ENCODE measurements at places on chromosomes 4 and X.

DNA sequence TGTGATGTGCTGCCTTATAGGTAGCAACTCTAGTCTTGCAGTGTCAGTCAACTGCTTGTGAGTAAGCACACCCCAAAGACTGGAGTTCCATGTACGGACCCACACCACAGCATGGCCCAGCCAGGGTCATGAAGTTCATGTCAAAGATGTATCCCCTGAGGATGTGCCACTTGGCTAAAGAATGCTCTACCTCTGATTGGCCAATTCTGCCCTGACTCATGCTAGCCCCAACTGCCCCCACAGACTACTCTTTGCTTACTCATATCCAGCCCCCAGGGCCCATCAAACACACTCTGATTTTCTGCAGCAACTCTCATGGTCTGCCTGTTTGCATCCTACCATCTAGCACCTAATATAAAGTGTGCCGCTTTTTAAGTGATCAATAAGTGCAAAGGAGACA lies 62.5 kb downstream of the CHRDL1 start:
- peak; percentile 1 for DNase-seq

- DNase-seq = no peak
Measured at GRCh38 chr4:110634350-110635162, 11.7 kb upstream of the PITX2 start.

- no peak for DNase-seq
Measured at GRCh38 chrX:70445951-70446350, 1.3 kb downstream of the DLG3 start.

- peak; percentile 12 for DNase-seq
Measured at GRCh38 chrX:39677978-39678791, 419.6 kb downstream of the BCOR start.

DNA sequence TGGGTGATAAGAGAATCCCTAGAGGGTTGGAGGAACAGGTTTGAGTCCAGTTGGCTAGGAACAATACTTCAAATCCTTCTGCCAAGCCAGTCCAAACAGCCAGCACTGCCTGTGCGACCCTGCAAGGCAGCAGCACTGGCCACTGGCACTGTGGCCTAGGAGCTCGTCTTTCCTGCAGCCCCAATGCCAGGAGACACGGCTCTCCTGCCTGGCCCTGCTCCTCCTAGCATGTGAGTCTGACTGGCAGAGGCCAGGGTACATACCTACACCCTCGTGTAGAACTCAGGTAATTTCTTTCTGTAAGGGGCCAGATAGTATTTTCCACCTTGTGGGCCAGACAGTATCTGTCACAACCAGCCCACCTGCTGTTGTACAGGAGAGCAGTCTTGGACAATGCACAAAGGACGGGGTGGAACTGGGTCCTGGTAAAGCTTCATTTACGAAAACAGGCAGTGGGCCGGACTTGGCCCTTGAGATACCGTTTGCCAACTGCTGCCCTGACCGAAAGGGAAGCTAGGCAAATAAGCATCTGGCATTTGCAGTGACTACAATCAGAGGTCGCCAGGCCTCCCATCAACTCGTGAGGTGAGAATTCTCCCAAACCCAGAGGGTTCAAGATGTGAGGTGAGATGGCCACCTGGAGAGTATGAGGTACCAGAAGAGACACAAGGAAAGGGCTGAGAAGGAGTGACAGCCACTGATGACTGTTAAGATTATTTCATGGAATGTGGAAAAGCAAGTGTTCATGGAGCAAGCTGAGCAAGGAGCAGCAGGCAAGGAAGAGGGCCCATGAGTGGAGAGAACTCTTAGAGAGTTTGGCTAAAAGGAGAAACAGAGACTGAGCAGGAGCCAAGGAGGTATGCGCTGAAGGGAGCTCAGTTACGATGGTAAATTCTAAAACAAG lies 29.8 kb upstream of the IRAK1 start:
- no peak for DNase-seq

DNA sequence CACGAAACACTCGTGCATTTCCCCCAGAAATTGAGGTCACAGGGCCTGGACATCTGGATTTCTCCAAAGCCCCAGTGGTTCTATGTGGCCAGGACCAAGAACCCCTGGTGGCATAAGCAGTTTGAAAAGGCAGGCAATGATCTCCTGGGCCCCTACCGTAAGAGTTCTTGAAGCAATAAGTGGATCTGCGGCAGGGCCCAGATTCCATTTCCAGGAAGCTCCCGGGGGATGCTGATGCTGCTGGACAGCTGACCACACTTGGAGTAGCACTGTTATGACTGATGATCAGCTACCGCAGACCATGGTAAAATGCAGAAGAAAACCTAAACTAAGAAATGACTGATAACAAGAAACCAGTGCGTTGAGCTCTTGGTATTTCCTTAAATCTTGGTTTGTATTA lies 27.8 kb downstream of the SMS start:
- no peak for DNase-seq

DNA sequence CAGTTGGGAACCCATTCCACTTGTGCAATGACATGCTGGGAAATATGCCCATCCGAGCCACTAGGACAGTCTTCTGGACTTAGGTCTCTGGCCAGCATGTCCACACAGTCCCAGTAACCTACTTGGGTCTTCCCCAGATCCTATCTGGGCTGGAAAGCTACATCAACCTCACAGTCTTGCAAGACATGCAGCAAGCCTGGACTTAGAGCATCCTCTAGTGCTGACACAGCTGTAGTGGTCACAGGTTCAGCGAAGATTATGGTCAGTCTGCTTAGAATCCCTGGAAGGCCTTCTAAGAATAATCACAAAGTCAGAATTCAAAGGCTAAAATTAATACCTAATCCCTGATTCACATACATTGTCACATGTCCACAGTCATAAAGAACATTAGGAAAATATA lies 842.7 kb downstream of the STPG2 start:
- DNase-seq = no peak

DNA sequence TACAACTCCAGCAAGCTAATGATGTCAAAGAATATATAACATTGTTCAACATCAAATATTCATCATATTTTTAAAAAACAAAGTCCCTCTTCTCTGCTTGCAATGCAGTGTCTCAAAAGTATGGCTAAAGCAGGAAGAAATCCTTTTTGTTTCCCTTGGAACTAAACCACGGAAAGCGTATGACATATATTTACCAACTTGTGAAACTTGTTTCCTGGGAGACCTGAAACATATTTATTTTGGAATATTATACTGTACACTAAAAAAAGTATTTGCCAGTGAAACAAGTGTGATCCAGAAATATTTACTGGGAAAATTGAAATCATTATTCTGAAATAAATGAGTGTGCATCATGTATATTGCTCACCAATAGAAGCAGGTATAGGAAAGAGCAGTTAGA lies 156.0 kb upstream of the ANKRD50 start:
- peak; percentile 24 for DNase-seq

DNA sequence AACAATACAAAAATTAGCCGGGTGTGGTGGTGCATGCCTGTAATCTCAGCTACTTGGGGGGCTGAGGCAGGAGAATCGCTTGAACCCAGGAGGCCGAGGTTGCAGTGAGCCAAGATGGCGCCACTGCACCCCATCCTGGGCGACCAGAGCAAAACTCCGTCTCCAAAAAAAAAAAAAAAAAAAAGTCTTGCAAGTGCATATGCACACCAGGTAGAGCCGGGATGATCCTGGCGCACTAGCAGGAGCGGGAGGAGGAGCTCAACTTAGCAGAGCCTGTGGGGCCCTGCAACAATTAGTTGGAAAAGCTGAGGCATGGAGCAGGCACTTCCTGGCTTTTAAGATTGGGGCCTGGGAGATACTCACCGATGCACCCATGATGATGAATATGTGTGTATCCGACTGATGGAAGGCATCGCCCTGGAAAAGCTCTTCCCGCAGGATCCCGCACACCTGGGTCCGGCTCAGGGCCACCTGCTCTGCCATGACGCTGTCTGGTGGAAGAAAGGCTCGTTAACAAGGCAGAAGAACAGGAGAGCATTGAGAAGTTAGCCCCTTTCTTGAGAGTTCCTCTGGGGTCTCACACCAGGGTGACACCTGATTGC lies 872 bp downstream of the G6PD start:
- no peak for DNase-seq

GRCh38 chr4:116438981-116439729 lies 646.2 kb downstream of the TRAM1L1 start:
- DNase-seq = no peak

GRCh38 chr4:23290656-23291055 lies 597.9 kb downstream of the GBA3 start:
- DNase-seq = no peak

GRCh38 chrX:132393992-132394391 lies 94.8 kb downstream of the MBNL3 start:
- no peak for DNase-seq
